T-helper 9 cell (primary cell): ENCODE measurements at places on chromosomes 2 and 18.

DNA sequence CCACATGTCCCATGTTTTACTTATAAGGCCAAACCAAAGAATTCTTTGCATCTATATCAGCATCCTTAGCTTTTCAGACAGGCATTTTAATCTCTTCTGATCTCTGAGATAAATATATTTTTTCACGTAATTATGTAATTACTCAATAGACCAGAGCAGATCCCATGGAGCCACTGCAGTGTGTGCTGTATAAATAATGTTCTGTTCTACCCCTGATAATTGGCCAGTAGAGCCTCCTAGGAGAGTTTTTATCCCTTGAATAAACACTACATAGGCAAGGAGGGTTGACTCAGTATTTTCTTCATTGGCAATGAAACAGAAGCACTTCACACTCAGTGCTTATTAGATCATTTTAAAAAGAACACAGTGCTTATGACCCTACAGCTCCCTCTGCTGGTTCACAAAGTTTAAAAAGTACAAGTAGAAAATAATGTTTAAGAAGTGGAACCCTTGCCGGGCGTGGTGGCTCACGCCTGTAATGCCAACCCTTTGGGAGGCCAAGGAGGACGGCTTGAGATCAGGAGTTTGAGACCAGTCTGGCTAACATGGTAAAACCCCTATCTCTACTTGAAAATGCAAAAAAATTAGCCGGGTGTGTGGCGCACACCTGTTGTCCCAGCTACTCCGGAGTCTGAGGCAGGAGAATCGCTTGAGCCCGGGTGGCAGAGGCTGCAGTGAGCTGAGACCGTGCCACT, 91.9 kb downstream of the PPP1R1C start:
- DNase-seq, result no peak

GRCh38 chr2:145356056-145356455, 836.1 kb upstream of the ZEB2 start:
- DNase-seq, result no peak

GRCh38 chr2:95389245-95390119, 13.0 kb upstream of the FAHD2A start:
- DNase-seq, result peak; percentile 14

DNA sequence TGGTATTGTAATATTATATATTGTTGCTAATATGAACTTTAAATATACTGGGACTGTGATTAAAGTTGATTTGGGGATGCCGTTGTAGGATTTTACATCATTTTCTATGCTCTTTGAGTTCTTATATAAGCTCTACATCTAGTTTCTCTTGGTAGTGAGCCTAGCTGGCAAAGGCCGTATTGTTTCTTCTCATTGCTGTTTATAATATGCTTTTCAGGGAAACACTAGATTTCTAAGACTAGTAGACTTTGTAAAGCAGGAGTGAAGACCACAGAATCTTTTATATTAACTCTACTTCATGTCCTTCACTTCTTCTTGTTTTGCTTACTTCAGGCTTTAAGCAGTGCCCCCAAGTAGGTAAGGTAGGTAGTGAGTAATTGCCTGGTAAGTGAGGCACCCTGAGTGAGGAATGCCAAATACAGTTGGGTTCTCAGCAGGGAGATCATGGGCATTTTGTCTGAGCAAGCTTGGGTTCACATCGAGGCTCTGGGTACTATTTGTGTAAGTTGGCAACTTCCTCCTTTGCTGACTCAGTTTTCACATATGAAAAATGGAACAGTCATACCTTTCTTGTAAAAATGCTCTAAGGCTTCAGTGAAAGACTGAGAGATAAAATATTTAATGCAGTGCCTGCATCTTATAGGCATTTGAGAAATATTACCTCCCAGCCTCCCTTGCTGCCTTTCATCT, 96.4 kb downstream of the RNF144A start:
- DNase-seq, result no peak

- DNase-seq, result no peak
Observed at GRCh38 chr2:209556354-209556961, 132.6 kb downstream of the MAP2 start.

DNA sequence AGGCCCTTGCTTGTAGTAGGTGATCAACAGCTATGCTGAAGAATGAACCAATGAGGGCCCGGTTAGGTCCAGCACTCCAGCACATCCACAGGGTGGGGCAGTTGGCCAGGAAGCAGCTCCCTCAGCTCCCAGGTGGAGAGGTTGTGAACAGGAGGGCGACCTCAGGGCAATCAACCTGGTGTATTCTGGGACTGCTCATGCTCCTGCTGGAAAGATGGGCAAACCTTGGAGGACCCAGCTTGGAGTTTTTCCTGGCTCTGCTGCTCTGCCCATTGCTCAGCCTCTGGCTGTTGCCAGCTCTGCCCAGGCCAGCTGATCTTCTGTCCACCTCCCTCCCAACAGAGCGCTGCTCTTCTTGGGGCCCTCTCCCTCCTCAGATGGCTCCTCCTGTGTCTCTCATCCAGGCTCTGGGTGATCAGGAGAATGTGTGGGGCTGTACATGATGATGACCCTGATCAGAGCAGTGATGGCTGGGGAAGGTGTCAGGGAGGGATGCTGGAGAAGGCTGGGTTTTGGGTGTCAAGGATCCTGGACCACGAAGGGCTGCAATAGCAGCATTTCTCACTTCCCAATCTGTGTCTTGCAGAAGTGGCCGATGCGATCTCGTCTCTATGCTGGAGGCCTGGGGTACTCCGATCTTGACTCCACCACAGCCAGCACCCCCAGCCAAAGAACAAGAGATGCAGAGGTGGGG, 3.4 kb downstream of the TCF23 start:
- DNase-seq, result no peak

DNA sequence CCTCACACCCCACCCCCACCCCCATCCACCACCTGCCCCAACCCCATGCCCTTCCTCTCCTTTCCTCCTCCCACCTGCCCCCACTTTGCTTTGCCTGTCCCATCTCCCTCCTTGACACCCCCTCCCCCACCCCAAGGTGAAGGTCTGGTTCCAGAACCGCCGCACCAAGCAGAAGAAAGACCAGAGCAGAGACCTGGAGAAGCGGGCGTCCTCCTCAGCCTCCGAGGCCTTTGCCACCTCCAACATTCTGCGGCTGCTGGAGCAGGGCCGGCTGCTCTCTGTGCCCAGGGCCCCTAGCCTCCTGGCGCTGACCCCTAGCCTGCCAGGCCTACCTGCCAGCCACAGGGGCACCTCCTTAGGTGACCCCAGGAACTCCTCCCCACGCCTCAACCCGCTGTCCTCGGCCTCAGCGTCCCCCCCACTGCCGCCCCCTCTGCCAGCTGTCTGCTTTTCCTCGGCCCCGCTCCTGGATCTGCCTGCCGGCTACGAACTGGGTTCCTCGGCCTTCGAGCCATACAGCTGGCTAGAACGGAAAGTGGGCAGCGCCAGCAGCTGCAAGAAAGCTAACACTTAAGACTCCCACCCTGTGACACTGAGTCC, 3.0 kb upstream of the ATP6V1B1 start:
- no peak for DNase-seq

- no peak for DNase-seq
Observed at GRCh38 chr18:48924630-48925490, 25.9 kb downstream of the SMAD7 start.

DNA sequence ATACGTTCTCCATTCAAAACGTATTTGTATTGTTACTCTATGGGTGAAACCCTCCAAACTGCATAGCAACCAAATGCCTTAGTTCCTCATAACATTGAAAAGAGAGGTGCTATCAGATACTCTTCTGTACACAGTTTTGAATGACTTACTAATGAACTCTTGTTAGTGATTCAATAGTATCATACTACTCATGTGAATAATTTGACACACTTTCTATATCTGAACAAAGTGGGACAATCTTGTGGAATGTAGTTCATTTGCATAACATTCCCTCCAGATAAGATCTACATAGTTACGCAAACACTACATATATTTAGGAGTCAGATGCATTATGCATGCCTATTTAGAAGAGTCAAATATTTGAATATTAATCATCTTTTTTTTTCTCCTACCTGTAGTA, 232.0 kb upstream of the NRXN1 start:
- DNase-seq, result no peak

GRCh38 chr2:147037048-147037447, 807.8 kb upstream of the ACVR2A start:
- no peak for DNase-seq

DNA sequence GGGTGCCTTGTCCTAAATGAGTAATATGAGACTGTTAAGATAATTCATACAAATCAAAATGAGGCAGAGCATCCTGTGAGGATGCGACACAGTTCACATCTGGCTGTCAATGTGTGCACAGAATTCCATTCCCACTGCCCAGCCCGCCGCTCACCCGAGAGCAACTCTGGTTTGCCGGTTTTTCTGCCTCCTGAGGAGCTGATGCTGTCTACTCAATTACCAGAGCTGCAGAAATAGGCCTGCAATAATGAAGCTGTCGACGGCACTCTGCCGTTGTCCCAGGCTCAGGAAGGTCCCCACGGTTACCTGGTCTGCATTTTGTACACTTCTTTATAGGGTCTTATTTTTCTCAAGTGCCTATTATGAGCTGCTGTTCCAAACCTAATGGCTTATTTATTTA, 55.7 kb upstream of the LYPD1 start:
- no peak for DNase-seq

GRCh38 chr18:69780851-69781250, 166.8 kb downstream of the CD226 start:
- DNase-seq, result no peak

GRCh38 chr2:3830796-3831195, 127.4 kb downstream of the DCDC2C start:
- DNase-seq, result no peak

- peak; percentile 95 for DNase-seq
Observed at GRCh38 chr2:10812362-10813162, at the start of gene PDIA6. TSS of gene PDIA6 (minus strand) at chr2:10812785. CDS start at chr2:10812696, 89 bp downstream.

DNA sequence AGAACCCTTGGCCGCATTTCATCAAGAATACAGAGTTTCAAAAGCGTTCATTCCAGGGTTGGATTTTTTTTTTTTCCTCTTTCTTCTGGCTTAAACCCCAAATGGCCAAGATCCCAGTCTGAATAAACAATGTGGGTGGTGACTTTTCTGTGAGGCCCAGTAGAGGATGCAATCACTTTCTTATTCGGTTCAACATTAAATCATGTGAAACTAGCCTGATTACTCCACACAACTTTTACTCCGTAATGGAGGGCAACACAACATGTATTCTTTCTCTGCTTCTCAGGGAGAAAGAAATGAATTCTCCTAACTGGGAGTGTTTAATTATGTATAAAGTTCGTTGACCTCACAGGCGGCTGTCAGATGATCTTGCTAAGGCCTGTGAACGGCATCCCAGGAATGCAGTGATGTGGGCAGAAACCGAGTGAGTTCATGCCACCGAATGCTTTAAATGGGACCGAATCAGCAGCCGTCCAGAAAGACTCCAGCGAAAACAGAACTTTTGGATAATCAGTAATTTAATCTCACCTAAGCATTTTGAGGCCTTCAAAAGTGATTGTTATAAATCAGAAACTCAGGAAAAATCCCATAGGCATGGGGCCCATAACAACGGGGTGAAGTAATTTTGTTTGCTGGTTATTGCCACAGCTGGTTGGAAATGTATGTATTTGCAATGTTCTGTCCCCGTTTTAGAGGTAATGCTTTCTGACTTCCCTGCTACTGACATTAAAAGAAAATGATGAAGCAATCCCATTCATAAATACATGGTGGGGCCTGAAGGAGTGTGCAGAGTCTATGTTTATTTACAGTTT, 81.5 kb downstream of the BCL2 start:
- no peak for DNase-seq
